Astrocyte (in vitro differentiated cells and primary cell): ENCODE measurements at places on chromosomes 6 and 20. TPM values are rescaled to one million over a fixed set of nuclear protein-coding genes. Genes with fewer than 3 reads are reported as not detected.
A peak's percentile ranks its signal among the peaks of the same experiment; 100 is the strongest.

The ANKRD6 gene
- total RNA-seq: 13.5 and 14.0 TPM in 2 replicates

DNA sequence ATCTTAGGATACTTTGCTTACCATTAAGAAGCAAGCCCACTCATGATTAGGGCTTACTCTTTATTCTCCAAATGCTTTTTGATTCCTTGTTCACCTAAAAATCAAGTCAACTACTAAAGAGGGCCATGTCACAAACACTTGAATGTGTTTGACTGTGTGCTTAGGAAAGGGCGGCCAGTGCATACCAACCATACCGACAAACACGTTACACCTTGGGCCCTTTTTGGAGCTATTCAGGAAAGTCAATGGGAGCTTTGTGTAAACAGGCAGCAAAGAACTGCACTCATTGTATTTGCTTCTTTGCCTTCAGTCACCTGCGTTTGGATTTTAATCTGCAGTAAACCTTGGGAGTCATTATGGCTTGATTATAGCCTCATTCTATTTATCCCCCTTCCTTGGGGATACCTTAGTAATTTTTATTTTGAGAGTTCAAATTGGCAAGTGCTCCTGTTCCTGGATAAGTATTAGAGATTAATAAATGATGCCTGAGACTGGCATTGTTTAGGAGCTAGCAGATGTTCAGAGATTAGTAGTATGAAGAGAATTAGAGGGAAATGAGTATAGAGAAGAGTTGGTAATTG, 102.6 kb upstream of the HDGFL1 start:
- no peak overlapping the region for H3K27ac ChIP-seq
- H3K27me3 ChIP-seq: no peaks in the 10 kb centered on the region
- no peaks in the 10 kb centered on the region for H3K36me3 ChIP-seq
- peaks cover 11% of the 10 kb centered on the region for H3K4me1 ChIP-seq
- H3K4me3 ChIP-seq: no peak overlapping the region

DNA sequence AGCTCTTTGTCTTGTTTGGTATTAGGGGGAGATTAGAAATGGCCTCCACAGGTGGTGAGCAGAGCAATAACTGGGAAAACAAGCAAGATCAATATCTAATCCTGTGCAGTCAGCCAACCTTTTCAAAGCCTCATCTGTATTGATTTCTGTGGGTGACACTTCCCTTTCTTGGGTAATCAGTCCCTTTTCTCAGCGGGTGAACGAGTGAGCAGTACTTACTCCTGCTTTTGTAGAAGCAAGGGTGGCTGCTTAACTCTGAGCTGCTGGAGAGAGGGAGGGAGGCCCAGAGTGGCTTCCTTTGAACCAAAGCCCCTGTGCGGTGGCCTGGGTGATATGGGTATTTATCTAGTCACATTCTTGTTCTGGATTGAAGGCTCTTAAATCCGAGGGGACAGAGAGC, 254.8 kb upstream of the CHD6 start:
- H3K36me3 ChIP-seq: no peaks in the 10 kb centered on the region
- no peak for DNase-seq
- H3K27me3 ChIP-seq: no peaks in the 10 kb centered on the region
- no peak overlapping the region for H3K27ac ChIP-seq

- H3K4me3 ChIP-seq: no peak overlapping the region
- no peaks in the 10 kb centered on the region for H3K36me3 ChIP-seq
- peak overlapping the region; percentile 52 for H3K27ac ChIP-seq
- no peaks in the 10 kb centered on the region for H3K27me3 ChIP-seq
- DNase-seq: peak; percentile 63
Measured at GRCh38 chr6:106257195-106257594, 68.4 kb downstream of the ATG5 start.

- no peak overlapping the region for H3K27ac ChIP-seq
- DNase-seq: no peak
- H3K36me3 ChIP-seq: no peaks in the 10 kb centered on the region
- H3K4me1 ChIP-seq: peaks cover 5% of the 10 kb centered on the region
- H3K4me3 ChIP-seq: no peak overlapping the region
- no peaks in the 10 kb centered on the region for H3K27me3 ChIP-seq
Measured at GRCh38 chr6:166936079-166936787, 20.1 kb downstream of the RNASET2 start.

GRCh38 chr20:62133864-62134263, 9.3 kb downstream of the PSMA7 start:
- H3K27ac ChIP-seq: no peak overlapping the region
- peaks cover 5% of the 10 kb centered on the region for H3K4me1 ChIP-seq
- peaks cover 50% of the 10 kb centered on the region for H3K36me3 ChIP-seq
- no peaks in the 10 kb centered on the region for H3K27me3 ChIP-seq
- no peak overlapping the region for H3K4me3 ChIP-seq
- DNase-seq: no peak

DNA sequence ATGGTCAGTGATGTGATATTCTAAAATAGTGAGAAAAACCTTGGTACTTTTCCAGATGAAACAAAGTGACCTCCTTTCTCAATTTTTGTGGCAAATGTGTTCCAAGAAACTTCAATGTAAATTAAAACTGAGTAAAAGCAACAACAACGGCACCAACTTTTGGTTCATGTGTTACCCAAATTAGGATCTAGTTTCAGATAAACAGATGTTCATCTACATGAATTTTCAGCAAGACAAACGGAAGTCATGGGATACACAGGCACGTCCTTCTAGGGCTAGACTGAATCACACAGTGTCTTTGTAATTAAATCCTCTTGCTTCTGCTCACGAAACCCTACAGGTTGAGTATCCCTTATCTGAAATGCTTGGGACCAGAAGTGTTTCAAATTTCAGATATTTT, 915.2 kb downstream of the TFAP2A start:
- no peak for DNase-seq
- H3K36me3 ChIP-seq: no peaks in the 10 kb centered on the region
- peaks cover 19% of the 10 kb centered on the region for H3K4me1 ChIP-seq
- H3K4me3 ChIP-seq: no peak overlapping the region

- no peak overlapping the region for H3K27ac ChIP-seq
- no peaks in the 10 kb centered on the region for H3K4me1 ChIP-seq
- peaks cover 27% of the 10 kb centered on the region for H3K27me3 ChIP-seq
- no peaks in the 10 kb centered on the region for H3K36me3 ChIP-seq
- DNase-seq: no peak
- H3K4me3 ChIP-seq: no peak overlapping the region
Measured at GRCh38 chr20:1494436-1494835, 3.2 kb upstream of the SIRPB2 start.

GRCh38 chr6:148559848-148560433, 186.9 kb upstream of the UST start:
- no peaks in the 10 kb centered on the region for H3K27me3 ChIP-seq
- H3K4me1 ChIP-seq: peaks cover 3% of the 10 kb centered on the region
- peak; percentile 20 for DNase-seq
- no peak overlapping the region for H3K27ac ChIP-seq

DNA sequence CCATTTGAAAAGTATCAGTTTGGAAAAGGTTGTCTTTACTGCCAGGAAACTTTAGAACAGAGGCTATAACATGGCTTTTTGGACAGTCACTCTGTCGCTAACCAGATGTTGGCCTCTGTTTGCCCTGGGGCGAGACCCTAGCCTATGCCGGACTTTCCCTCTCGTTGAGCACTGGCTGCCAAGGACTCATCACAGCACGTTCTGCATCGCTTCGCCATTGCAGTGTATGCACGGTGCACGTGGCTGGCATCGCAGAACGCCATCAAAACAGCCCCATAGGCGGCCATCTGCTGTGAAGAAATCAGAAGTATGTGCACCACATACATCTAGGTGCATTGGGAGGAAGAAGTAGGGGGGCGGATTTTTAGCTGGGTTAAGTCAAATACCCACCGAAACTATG, 156.4 kb downstream of the EYA2 start:
- H3K4me1 ChIP-seq: no peaks in the 10 kb centered on the region
- no peak overlapping the region for H3K27ac ChIP-seq
- H3K4me3 ChIP-seq: no peak overlapping the region
- no peaks in the 10 kb centered on the region for H3K36me3 ChIP-seq

- no peaks in the 10 kb centered on the region for H3K27me3 ChIP-seq
- peak; percentile 46 for DNase-seq
- H3K36me3 ChIP-seq: peaks cover 40% of the 10 kb centered on the region
- peaks cover 4% of the 10 kb centered on the region for H3K4me1 ChIP-seq
- no peak overlapping the region for H3K4me3 ChIP-seq
- H3K27ac ChIP-seq: no peak overlapping the region
Measured at GRCh38 chr20:478010-478948, 15.9 kb upstream of the TBC1D20 start.
